ENCODE measurements at places on chromosomes 7 and 10. TPM values are rescaled to one million over a fixed set of nuclear protein-coding genes. Genes with fewer than 3 reads are reported as not detected.

DNA sequence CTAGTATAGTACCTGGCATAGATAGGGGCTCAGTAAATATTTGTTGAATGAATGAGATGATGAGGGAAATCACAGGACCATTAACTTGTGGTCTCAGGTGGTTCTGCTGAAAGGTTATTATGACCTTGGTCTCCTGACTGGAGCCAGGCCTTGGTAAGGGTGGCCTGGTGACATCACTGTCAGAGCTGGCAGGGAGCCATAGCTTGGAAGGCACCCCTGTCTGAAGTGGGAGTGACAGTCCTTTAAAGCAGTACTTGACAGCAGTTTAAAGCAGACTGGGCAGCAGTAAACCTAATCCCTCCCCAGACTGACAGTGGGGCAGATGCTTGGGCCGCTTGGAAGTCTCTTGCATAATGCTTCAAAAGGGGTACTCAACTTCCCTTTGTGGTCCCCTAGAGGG, 13.4 kb downstream of the DPCD start:
- DNase-seq = no peak

DNA sequence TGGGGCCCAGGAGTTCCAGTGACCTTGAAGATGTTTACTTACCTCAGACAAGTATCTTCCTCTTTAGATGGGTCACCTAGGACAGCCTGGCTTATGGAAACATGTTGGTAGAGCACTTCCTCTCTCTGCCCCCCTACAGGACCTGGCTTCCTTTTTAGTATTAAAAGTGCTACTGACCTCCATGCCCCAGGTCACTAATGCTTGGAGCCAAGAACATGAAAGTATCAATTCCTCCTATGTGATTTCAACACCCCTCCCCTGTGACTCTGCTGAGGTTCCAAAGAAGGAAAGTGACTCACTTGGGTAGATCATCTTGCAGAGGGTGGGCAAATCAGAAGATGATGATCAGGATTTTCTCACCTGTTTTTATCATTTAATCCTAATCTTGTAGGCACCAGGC, 125.3 kb upstream of the CCDC6 start:
- no peak for DNase-seq

- DNase-seq = no peak
Observed at GRCh38 chr7:132381742-132382472, 194.4 kb downstream of the PLXNA4 start.

GRCh38 chr7:50282813-50283605, 21.5 kb upstream of the IKZF1 start:
- no peak for DNase-seq

- no peak for DNase-seq
Observed at GRCh38 chr7:151799506-151799905, 77.4 kb downstream of the PRKAG2 start.

GRCh38 chr7:158329686-158330085, 257.9 kb downstream of the PTPRN2 start:
- no peak for DNase-seq

- DNase-seq = no peak
Observed at GRCh38 chr7:75646571-75647102, 92.1 kb downstream of the HIP1 start.

DNA sequence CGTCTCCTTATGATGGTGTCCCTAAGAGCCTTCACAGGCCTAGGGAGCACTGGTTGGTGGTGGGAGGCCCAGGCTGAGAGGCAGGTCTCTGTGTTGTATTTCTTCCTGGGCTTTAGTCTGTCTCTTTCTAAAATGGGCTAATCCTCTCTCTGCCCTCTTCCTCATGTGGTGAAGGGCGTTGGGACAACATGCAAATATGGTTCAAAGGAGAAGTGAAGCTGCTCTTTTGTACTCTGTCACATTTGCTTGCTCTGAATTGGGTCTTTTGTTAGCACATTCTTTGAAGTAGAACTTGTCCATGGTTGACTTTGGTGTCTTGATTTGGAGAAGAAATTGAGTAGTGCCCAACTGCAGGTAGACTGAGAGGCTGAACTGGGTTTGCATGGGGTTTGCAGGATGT, 814 bp downstream of the HK1 start:
- DNase-seq = no peak

DNA sequence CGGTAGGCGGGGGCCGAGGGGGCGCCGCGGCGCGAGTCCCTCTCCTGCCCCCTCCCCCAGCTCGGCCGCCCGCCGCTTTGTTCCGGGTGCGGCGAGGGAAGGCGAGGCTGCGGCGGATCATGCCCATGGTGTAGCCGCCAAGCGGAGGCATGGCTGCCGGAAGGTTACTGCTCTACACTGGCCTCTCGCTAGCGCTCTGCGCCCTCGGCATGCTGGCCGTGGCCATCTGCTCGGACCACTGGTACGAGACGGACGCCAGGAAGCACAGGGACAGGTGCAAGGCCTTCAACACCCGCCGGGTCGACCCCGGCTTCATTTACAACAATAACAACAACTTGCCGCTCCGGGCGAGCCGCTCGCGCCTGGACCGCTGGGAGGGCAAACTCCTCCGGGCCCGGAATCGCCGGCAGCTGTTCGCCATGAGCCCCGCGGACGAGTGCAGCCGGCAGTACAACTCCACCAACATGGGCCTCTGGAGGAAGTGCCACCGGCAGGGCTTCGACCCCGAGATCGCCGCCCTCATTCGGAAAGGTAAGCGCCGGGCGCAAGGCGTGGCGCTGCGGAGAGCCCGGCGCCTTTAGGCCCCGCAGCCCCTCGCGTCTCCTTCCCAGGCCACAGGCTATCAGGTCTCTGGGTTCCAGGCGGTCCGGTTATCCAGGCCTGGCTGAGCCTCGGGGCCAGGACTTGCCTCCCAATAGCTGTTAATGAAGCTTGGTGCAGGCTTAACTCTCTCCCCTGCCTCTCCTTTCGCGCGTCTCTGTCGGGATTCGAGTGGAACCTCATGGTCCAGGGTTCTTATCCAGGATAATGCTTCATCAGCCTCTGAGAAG, 513 bp downstream of the TMEM178B start:
- no peak for DNase-seq

DNA sequence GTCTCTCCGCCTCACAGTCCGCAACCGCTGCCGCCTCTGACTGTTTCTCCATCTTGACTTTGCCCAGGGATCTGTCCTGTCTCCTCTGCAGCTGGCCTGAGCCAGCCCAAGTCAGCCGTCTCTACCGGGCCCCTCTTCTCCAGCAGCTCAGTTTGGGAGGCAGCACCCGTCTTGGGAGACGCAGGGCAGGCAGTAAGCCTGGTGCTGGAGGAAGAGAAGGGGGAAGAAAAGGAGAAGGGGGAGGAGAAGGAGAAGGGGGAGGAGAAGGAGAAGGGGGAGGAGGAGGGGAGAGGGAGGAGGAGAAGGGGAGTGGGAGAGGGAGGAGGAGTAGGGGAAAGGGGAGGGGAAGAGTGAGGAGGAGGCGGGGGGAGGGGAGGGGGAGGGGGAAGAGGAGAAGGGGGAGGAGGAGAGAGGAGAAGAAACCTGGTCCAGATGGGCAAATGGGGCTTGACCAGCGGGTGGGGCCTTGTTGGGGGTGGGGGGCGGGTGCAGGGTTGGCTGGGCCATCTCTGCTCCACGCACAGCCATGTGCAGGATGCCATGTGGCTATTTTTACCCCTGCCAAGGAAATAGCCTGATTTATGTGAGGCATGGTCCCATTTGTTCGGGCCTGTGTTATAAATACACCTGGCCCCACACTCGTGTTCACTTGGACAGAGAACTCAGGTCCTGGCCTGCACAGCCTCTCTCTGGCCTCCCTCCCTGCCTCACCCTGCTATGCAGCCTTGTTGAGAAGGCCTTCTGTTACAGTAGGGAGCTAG, 35.9 kb upstream of the FZD9 start:
- no peak for DNase-seq

GRCh38 chr10:14616955-14617730, 157.6 kb downstream of the FAM107B start:
- DNase-seq = no peak

- no peak for DNase-seq
Observed at GRCh38 chr7:40659231-40659630, 524.4 kb downstream of the SUGCT start.

DNA sequence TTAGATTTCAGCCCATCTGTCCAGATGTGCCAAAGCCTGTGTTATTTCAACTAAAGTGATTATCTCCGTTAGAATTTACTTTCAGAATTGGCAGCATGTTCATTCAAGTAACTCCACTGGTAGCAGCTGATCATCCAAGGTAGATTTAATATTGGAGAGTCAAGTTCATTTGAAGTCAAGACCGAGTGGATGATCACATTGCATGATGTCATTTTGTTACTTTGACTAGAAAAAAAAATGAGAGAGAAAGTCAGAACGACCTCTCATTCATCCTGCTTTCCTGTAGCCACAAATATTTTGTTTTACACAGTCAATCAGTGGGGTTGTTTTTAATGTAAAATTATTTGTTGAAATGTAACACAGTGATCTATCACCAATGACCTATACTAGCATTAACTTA, 196.7 kb upstream of the PHYHIPL start:
- DNase-seq = no peak

DNA sequence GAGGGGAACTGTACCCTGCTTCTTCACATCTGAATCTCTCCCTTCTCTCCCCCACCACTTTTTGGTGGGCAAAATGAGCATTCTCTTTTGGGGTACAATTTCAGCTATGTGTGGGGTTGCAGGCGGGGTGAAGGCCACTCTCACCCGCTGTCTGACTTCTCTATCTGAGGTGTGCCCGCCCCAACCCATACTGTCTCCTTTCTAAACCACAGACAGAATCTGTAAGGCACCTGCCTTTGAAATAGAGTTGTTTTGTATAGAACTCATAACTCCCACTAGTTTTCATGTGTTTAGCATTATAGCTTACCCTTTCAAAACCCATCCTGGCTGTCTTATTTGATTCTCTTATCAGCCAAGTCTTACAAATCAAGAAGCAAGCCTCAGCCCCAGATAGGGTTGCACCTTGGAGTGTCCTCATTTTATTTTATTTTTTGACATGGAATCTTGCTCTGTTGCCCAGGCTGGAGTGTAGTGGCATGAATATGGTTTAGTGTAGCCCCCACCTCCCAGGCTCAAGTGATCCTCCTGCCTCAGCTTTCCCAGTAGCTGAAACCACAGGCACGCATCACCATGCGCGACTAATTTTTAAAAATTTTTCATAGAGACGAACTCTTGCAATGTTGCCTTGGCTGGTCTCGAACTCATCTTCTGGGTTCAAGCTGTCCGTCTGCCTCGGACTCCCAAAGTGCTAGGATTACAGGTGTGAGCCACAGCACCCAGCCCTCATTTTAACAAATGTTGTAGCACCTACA, 11.9 kb downstream of the TSPAN14 start:
- no peak for DNase-seq

- no peak for DNase-seq
Observed at GRCh38 chr7:19617901-19618300, 90.9 kb downstream of the POLR1F start.

- DNase-seq = no peak
Observed at GRCh38 chr7:89695241-89695640, 459.0 kb upstream of the STEAP1 start.

DNA sequence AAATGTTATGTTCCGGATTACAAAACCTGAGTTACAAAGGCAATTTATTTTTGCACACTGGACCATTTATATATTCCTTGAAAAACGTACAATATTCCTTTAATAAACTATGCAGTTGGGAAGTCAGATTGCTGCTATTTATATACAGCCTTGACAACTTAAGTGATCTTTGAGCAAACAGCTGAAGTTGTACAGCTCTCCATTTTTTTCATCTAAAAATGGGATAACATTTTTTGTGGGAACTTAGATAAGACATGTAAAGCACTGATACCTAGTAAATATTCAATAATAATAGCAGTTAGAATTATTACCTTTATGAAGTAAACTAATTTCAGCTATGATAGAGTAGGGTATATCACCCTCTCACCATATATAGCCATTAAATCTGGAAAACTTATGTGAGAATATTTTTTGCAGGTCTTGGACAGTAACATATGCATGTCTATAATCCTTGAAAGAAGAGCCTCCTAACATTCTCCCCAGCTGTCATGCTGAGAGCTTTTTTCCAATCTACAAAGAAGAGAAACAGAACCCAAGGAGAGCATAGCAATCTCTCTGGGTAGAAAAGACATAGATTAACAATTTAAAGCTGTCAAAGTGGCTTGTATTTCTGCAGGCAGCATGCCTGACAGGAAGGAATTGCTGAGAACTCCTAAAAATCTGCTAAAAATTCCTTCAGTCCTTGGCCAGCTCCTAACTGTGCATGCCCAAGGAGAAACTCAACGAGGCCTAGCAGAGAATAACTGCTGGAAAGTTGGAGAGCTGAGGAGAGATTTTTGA, 326.0 kb downstream of the CRPPA start:
- no peak for DNase-seq

GRCh38 chr10:24713086-24713485, 10.6 kb downstream of the ARHGAP21 start:
- no peak for DNase-seq

GRCh38 chr7:23469961-23470250, 385 bp downstream of the IGF2BP3 start:
- DNase-seq = no peak

DNA sequence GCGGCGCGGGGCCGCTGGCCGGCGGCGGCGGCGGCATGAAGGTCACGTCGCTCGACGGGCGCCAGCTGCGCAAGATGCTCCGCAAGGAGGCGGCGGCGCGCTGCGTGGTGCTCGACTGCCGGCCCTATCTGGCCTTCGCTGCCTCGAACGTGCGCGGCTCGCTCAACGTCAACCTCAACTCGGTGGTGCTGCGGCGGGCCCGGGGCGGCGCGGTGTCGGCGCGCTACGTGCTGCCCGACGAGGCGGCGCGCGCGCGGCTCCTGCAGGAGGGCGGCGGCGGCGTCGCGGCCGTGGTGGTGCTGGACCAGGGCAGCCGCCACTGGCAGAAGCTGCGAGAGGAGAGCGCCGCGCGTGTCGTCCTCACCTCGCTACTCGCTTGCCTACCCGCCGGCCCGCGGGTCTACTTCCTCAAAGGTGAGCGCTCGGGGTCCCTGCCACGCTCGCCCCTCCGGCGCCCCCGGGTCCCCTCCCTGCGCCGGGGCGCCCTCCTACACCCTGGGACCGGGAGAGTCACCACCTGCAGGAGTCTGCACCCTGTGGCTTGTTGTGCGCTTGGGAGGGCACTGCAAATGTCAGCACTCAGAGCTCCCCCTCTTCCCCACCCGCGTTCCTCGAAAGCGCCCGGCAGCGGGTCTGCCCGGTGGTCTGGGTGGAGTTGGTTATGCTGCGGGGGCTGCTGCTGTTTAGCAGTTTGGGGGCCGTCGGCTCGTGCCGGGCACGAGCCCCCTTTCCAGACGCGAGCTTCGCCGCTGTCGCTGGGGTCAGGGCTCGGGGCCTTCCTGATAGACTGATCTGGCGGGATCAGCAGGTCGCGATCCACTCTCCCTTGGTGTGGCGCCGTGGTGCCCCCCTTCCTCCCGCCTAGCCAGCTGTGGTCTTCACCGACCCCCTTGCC, 627 bp downstream of the DUSP5 start:
- DNase-seq = no peak

Gene PPP1R9A
- 13.0 TPM for total RNA-seq

Gene NRG3
- 0.47 TPM for total RNA-seq

Gene DOCK1
- total RNA-seq = 43.3 TPM

Gene ZSWIM8
- 128 TPM for total RNA-seq

Gene RAB19
- total RNA-seq = 1.3 TPM

Gene ITGB8
- total RNA-seq = 17.7 TPM

Gene GIMAP1
- 7.4 TPM for total RNA-seq
